ENCODE measurements at places on chromosomes 16 and 17.

GRCh38 chr17:40912486-40913210 is 24.8 kb downstream of the KRT23 start:
- DNase-seq = peak; percentile 30

GRCh38 chr17:59416184-59416583 is 84.7 kb downstream of the YPEL2 start:
- DNase-seq = no peak

DNA sequence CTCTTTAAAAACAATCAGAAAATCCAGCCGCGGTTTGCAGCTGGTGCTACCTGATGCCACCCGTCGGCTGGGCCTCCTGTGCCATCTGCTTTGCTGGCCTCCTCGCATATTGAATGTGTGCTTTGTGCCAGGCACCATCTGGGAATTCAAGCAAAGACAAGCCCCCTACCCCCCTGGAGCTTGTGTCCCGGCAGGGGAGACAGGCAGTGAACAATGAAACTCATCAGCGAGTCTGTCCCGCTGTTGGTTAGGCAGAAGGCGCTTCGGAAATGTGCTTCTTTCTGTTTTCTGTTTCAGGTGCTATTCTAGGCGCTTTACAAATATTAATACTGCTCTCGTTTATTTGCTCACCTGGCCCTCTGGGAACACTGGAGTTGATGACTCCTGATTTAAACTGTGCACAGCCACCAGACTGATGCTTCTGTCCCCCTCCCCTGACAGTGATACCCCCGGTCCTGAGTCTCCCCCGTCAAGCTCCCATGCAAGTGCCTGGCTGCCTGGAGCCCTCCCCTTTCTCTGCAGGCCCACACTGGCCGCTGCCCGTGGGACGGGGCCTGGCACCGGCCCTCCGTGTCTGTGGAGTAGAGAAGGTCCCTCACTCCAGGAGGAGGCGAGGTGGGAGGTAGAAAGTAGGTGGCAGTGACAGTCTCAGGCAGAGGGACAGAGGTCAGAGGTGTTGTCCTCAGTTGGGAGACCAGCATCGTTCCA is 126.1 kb upstream of the PLCG2 start:
- DNase-seq = no peak

DNA sequence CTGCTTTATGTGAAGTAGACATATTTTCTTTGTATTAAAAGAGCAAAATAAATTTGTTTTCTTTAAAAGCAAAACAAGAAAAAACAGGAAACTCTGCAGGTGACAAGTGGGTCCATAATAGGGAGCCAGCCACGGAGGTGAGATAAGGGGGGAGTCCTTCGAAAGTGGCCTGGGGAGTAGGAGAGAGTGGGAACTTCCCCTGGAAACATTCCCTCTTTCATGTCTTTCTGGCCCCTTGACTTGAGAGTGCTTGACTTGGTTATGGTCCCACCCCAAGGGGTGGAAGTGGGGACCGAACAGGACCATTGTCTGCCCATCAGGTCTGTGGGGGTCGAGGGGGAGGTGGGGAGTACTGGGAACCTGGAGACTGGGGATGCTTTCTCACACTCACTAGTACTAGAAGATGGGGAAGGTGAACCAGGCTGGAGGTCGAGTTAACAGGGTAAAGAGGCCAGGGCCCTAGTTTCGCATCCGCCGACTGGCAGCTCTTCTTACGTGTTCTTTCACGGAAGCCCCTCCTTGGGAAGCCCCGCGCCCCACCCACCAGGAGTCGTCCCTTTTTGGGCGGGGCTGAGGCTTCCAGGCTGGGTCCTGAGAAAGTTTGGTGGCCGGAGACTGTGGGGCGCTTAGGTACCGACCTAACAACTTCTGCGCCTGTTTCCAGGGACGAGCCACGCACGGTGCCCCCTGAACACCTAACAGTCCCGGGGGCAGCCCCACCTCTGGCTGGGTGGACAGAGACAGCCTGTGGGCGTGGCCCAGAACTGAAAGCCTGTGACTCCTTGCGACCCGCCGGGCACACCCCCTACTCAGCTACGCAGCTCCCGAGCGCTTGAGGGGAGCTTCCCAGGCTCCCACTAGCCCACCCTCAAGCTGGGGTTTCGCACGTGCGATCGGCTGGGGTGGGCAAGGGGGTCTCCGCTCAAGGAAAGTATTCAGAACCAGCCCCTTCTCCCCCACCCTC is 790 bp downstream of the TRADD start:
- peak; percentile 77 for DNase-seq

- DNase-seq = no peak
These were observed 219.1 kb downstream of the IRX3 start for GRCh38 chr16:54067322-54068065.

GRCh38 chr17:41777574-41778188 is 8.8 kb downstream of the JUP start:
- no peak for DNase-seq

GRCh38 chr17:62998665-62999393 is 32.8 kb downstream of the TANC2 start:
- DNase-seq = no peak

- DNase-seq = no peak
These were observed 2.7 kb upstream of the AP1G1 start for GRCh38 chr16:71811261-71811803.

- DNase-seq = no peak
These were observed 577.0 kb upstream of the CDH11 start for GRCh38 chr16:65698791-65699321.

GRCh38 chr17:7459961-7460545 is 15.2 kb downstream of the CHRNB1 start:
- no peak for DNase-seq

- DNase-seq = no peak
These were observed 301.4 kb upstream of the IRX3 start for GRCh38 chr16:54588026-54588425.

GRCh38 chr17:73028299-73028755 is 64.2 kb downstream of the SLC39A11 start:
- no peak for DNase-seq

GRCh38 chr17:65194670-65195334 is 57.6 kb downstream of the RGS9 start:
- DNase-seq = no peak

All from suppressor macrophage (primary cell).